ENCODE measurements at places on chromosomes 3 and 15.

- DNase-seq, result no peak
Observed at GRCh38 chr3:150737874-150738679, 24.9 kb downstream of the SIAH2 start.

GRCh38 chr3:161035711-161036110 is 69.4 kb downstream of the B3GALNT1 start:
- no peak for DNase-seq

- DNase-seq, result no peak
Observed at GRCh38 chr3:24264748-24265158, 229.9 kb downstream of the THRB start.

- DNase-seq, result no peak
Observed at GRCh38 chr3:117114517-117115265, 405.1 kb downstream of the TUSC7 start.

- DNase-seq, result no peak
Observed at GRCh38 chr3:188578576-188579363, 424.8 kb downstream of the LPP start.

DNA sequence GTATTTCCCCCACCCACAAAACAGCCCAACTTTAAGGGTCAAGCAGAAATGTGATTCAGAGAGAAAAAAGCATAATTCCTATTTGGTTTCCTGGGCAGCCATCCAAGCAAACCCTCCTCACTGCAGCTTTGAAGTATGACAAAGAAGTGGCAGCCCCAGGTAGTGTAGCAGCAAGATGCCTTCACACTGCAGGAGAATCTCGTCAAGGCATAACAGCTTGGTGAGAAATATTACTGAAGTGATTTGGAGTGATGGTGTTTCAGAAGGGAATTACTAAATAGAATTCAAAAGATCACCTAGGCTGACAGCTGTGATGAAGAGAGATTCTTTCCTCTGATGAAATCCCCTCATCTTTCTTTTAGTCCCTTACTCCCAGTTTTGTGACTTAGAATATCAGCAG is 173.9 kb downstream of the PYDC2 start:
- no peak for DNase-seq

GRCh38 chr3:77825001-77825827 is 785.3 kb downstream of the ROBO2 start:
- DNase-seq, result no peak

- no peak for DNase-seq
Observed at GRCh38 chr15:60760646-60761504, 281.9 kb upstream of the ICE2 start.

- no peak for DNase-seq
Observed at GRCh38 chr15:25342629-25343028, 96.2 kb downstream of the UBE3A start.

DNA sequence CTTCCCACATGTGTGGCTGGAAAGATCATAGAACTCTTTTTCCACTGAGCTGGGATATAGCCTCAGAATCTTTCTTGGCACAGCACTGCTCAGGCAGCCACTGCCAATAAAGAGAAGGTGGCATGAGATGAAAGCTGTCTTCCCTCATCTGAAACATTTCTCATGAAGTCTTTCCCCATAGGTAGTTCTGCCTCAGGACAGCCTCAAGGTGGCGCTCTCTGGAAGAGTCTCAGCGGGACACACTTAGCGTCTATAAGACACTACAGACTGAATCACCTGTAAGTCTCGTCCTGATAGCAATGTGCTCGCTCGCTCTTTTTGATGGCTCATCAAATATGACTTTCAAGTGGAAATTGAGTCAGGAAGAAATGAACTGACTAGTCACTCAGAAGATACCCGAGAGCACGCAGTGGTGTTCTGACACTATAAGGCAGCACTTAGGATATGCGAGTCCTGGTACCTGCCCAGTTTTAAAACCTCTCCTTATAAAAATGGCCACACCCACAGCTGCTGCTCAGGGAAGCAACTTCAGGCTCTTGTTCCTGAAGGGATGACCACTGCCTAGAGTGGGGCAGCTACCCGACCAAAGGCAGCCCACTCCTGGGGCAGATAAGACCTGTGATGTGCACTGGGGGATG is 269.5 kb downstream of the SUCLG2 start:
- no peak for DNase-seq

- no peak for DNase-seq
Observed at GRCh38 chr3:30628205-30628900, 22.0 kb downstream of the TGFBR2 start.

DNA sequence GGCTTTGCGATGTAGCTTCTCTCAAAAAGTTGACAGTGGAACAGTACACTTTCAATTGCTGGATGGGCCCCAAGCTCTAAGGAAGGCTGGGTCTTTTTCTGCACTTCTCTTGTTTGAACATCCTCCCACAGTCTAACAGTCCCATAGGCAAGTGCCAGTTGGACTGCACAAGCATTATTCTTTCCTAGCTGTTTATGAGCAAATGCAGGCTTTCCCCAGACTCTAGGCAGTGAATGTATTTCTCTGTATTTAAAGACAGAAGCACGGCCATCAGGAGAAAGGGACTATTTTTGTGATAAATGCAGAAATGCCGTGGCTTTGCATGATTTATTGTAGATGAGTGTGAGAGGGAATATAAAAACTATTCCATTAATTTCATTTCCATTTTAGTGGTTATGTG is 539.3 kb upstream of the LMCD1 start:
- DNase-seq, result no peak

- DNase-seq, result no peak
Observed at GRCh38 chr3:114886905-114887304, 260.2 kb downstream of the ZBTB20 start.

GRCh38 chr3:111143-112069 is 85.2 kb upstream of the CHL1 start:
- DNase-seq, result no peak

DNA sequence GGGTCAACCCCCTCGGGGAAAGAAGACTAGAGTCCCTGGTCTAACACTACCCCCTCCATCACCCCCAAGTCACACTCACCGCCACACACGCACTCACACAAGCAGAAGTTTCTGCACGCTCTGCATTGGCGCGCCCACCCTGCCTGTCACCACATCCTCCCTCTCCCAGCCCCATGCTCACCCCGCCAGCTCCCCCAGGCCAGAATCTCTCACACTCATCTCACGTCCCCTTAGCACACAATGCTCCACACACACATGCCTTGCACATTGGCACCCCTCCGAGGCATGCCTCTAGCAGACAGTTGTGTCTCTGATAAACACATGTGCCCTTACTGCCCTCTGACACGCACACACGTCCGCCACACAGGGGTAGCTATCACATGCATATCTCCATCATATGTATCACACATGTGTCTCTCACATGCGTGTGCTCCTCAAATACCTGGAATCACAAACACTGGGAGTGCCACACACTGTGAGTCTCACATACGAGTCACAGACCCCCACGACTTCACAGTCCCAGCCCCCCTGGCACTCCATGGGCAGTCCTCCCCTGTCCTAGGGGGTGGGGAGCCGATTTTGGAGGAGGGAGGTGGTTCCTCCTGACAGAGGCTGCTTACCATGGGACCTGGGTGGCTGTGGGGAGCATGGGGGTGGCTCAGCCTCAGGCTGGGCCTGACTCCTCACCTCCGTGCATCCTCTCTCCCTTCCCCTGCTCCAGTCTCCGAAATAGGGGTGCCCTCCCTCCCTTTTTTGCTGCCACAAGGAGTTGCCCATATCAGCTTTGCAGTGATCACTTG is 898 bp downstream of the FBLN2 start:
- DNase-seq, result no peak

- DNase-seq, result no peak
Observed at GRCh38 chr3:190701096-190701532, 161.4 kb downstream of the GMNC start.

DNA sequence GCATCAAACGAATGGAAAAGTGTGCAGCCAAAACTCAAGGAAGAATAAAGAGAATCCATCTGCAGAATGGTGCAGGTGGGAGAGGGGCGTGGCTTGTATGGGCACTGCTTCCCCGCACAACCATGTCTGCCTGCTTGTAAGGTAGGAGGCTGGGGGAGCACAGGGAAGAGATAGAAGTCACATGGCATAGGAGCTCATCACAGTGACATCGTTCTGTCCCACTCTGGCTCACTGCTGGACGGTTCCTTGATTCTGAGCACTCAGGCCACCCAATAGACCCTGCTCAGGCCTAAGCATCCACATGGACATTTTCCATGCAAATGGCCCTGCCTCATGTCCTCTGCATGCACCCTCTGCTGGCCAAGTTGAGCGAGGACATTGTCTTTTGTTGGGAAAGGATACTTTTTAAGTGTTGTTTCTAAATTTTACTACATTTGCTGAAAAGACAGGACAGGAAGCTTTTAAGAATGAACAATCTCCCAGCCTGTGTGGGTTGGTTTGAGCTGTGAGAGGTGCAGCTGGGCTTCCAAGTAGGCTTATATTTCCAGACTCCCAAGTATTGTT is 3.1 kb downstream of the MYLK start:
- DNase-seq, result no peak

- no peak for DNase-seq
Observed at GRCh38 chr3:144865948-144866347, 894.3 kb downstream of the DIPK2A start.

DNA sequence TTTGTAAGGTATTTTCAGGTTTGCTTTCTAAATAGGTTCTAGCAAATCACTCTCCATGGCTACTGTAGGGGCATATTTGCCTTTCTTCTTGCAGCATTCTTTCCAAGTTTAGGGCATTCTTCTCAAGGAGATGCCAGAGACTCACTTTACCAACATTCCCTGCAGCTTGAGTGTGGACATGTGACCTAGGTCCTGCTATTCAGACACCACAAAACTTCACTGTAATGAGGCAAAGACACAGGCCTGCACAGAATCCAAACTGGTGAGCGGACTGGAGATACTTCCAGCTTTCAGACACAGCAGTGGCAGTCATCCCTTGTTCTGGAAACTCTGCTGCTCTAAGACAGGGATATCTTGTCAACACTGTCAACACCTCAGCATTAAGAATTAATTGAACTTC is 146.4 kb upstream of the PFN2 start:
- DNase-seq, result no peak

DNA sequence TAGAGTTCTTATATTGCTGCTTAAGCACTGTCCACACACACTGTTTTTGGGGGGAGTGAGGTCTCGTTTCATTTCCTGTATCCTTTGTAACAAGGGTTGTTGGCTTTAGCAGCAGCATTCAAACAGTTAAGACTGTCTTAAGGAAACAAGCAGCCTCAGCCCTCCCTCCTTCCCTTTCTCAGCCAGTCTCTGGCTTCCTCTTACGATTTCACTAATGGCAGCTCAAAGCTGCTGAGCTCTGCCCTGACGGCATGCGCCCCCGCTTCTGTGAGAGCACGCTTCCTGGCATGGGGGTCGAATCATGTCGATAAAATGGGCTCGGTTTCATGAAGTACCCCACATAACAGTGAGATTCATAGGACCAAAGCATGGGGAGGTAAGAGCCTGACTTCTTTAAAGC is 105.0 kb downstream of the KLHL25 start:
- DNase-seq, result peak; percentile 42

DNA sequence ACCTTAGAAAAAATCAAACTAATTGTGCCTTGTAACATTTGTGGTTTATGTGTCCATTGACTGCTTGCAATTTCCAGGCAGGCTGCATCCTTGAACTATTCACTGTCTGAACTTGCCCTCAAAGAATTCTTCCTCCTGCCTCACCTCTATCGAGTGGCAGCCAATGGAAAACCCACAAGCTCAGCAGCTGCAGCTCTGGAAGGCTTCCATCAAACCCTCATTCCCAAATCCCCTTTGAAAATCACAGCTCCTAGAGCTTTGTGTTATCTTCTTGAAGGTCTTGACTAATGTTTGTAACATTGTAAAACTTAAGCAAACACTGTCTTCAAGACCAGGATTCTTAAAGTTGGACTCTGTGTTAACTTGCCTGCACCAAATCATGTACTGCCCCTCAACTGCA is 81.1 kb downstream of the FILIP1L start:
- no peak for DNase-seq

- no peak for DNase-seq
Observed at GRCh38 chr15:31799319-31799714, 231.0 kb upstream of the CHRNA7 start.

DNA sequence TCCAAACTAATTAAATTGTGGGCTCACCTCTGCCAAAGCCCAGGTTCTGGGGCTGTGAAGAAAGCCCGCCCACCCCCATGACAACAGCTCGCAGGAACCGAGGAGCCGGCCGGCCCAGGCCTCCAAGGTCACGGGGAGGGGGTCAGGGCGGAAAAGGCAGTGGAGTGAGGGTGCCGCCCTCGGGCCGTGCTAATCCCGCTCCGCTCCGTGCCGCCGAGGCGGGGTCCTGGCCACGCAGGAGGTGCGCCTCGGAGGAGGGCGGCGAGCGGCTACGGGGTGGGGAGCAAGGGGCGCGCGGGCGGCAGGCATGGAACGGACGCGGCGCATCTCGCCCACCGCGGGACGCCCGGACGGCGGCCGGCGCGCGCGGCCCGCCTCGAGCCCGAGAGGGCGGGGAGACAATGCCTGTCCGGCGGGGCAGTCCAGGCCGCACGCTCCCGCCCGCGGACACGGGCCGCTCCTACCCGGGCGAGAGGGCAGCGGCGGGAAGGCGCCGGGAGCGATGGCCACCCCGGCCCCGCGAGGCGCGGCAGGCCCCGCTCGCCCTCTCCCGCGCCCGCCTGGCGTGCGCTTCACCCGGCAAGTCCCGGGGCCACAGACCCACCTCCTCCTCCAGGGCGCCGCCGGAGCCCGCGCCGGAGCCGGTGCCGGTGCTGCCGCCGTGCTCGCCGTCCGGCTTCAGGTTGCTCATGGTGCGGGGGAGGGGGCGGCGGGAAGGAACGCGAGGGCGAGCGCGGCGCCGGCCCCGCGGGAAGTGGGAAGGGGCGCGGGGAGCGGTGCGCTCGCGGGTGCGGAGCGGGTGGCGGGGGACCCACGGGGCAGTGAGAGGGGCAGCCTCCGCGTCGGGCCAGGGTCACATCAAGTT is 528 bp downstream of the RBPMS2 start:
- no peak for DNase-seq

DNA sequence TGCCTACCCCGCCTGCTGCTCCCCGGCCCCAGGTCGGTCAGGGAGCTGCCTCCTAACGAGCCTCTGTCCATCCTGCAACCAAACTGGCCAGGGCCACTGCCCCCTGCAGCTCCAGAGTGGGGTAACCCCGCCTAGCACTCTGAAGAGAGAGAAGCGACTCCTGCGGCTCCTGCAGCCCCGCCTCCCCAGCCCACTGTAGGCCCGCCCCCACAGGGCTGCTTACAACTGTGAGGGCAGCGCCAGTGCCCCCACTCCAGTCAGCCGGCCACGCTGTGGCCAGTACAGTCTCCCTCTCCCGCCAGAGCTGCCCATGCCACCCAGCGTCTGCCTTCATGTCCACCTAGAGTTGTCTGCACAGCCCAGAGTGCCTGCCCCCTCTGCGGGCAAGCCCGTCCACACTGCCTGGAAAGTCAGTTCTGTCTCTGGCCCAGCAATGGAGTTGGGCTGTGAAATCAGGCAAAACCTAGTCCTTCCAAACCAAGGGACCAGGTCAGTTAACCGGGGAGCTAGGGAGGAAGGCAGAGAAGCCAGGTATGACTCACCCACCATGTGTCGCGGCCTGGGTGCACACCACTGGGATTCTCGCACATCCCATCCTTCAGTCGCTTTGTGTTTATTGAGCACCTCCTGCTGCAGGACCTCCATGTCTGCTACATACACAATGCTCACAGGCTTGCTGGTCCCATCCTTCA is 2.4 kb downstream of the UCN2 start:
- no peak for DNase-seq

- no peak for DNase-seq
Observed at GRCh38 chr3:23099021-23099420, 104.1 kb upstream of the UBE2E2 start.

- no peak for DNase-seq
Observed at GRCh38 chr3:178513546-178514380, 22.5 kb upstream of the KCNMB2 start.

GRCh38 chr3:142056656-142057330 is 92.6 kb downstream of the TFDP2 start:
- no peak for DNase-seq

GRCh38 chr15:49278751-49279150 is 108.7 kb downstream of the GALK2 start:
- DNase-seq, result no peak
